ENCODE measurements at places on chromosomes 12 and 14.

GRCh38 chr14:94827711-94828447, 58.0 kb upstream of the GSC start:
- peak; percentile 24 for DNase-seq

GRCh38 chr12:77678621-77679020, 152.1 kb upstream of the NAV3 start:
- no peak for DNase-seq

DNA sequence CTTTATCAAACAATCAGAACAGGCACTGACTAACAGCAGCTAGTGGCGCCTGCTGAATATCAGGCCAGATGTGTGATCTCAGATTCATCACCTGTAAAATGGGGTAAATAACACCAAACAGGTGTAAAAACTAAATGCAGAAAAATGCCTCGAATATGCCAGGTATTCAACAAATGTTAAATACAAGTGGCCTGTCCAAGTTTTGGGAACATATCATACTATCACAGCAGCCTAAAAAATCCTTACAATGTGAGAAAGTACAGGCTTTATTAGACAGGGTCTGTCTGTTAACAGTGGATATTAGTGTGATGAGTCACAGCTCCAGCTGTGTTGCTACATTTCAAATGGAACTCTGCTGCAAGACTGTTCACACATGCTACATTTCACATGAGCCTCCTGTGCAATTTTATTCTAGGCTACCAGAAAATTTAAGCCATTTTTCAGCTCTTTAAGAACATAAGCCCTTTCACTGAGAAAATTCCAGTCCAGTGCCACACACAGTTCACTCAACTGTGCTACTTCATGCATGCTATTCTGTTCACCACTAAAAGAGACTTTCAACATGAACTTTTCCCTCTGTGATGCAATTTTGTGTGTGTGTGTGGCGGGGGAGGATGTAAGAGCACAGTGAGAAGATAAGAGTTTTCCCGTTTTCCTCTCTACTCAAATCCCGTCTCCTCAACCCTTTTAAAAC, 56.7 kb downstream of the MSRB3 start:
- peak; percentile 45 for DNase-seq

DNA sequence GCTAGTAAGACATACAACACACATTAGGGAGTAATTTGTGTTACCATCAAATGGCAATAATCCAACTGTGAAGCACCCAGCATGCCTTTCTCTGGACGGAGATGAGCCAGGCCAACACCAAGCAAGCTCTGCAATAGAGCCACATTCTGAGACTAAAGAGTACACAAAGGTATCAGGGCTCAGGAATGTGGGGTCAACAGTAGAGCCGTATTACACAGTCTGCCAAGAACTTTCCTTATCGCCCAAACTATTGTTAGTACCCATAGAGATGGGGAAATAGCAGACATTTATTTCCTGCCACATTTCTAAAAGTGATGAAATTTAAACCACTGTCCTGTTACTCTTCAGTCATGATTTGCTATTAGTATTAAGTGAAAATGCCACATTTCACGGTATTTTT, 113.7 kb downstream of the BMP4 start:
- DNase-seq, result no peak

- DNase-seq, result no peak
Measured at GRCh38 chr14:64799555-64799954, 80.2 kb downstream of the SPTB start.

GRCh38 chr12:123076604-123077297, 74.1 kb downstream of the PITPNM2 start:
- DNase-seq, result no peak

DNA sequence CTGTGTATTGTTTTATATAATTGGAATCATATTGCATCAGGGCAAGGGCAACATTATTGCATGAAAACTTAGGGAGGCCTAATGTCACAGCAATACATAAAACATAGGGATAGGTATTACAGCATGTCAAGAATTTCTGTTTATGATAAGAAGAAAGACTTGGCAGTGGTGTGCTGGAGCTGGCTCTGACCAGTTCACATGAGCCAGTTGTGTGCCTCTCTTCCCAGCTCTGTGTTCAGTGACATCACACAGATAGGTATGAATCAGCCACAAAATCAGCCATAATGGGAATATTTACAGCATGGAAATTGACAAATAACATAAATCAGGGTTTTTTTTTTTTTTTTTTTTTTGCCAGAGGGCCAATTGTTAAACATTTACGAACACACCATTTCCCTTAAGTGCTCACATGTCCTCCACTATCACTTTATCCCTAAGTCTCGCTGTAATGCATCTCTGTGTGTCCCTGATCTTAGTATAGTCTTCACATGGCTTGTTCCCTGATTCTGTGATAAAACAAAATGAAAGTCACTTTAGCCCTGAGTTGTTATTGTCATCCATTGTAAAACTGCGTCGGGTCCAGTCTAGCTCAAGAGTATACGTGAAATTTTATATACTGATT, 31.9 kb upstream of the ACSM4 start:
- no peak for DNase-seq

DNA sequence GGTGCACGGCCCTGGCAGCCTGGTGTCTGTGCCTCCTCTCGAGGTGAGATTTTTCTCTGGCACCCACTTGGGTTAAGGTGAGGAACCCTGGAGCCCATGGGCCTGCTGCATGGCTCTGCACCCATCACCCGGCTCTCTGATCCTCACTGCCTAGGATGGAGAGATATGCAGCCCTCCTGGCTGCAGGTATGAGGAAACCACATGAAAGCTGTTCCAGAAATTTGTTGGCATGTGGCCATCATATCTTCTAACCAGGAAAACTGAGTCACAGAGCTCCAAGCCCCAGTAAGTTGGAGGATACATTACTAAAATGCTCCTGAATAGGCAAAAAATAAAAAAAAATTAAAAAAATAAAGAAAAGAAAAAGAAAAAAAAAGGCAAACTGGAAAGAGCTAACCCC, 39.3 kb upstream of the DDX11 start:
- DNase-seq, result no peak
